ENCODE measurements at places on chromosomes 12 and 14.

DNA sequence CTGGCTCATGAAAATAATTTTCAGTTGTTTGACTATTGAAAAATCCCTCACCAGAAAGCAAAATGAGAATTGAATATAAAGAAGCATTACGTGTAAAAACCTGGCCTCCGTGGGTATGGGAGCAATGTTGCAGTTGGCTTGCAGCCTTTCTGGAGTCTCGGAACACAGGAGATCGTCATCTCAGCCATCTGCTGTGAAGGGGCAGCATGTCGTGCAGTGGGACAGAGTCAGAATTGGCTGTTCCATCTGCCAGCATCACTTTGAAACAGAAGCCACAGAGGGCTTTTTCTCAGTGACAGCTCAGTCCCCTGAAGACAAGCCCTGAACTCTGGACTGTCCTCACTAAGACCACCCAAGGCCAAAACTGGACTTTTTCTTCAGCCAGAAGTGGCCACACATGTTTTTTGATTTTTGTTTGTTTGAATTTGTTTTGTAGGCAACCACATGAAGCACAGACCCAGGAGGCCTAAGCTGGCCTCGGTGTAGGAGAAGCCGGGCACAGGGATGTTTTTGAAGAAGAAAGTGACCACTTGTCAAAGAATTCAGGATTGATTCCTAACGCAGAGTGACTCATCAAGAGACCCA, 170.8 kb upstream of the DYRK2 start:
- no peak for DNase-seq

DNA sequence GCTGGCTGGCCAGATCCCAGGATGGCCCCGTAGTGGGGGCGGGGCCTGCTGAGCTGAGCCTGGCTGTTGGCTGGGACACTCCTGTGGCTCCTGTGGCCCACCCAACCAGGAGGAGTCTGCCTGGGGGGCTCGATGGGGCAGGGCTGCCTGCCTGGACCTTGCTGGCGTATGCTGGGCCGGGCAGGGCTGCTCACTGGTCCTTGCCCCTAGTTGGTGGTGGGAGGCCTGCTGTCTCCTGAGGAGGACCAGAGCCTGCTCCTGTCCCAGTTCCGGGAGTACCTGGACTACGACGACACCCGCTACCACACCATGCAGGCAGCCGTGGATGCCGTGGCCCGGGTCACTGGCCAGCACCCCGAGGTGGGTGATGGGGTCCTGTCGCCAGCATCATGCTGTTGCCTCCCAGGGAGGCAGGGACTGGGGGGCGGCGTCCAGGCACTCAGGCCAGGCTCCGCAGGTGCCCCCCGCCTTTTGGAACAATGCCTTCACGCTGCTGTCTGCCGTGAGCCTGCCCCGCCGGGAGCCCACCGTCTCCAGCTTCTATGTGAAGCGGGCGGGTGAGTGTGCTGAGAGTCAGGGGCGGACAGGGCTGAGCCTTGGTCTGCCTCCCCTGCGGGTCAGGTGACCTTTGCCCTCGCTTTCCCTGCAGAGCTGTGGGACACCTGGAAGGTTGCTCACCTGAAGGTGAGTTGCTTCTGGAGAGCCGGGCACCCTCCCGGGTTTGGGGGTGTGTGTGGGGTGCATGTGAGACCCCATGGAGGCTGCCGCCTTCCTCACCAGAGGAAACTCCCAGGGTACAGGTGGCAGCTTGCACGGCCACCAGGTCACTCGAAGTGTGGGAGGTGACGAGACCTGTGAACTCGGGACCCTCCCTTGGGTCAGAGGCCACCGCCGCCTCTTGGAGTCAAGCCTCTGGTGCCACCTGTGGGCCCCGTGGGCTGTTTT, 3.4 kb downstream of the NOC4L start:
- DNase-seq, result peak; percentile 15

DNA sequence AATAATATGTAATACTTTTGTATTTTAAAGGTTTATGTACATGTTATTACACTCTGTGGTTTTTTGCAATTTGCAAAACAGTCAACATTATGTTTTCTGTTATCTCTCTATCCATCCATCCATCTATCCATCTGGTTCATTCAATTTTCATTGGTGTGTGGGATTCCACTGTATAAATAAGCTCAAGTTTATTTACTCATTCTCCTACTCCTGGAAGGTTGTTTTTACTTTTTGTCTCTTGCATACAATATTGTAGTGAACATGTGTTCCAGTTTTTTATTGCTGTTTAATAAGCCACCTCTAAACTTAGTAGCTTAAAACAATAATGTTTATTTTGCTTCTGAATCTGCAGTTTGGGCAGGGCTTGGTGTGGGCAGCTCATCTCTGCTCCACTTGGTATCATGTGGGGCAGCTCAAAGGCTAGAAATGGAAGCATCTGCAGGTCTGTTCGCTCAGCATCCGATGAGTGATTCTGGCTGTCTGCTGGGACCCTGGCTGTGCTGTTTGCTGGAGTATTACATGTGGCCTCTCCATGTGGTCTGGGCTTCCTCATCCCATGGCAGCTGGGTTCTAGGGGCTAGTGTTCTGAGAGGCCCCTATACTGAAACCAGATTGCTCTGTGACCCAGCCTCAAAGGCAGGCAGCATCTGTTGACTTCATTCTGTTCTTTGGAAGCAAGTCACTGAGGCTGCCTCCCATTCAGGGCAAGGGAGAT, 98.8 kb downstream of the SLC25A47 start:
- no peak for DNase-seq

- DNase-seq, result no peak
These were observed 68.3 kb downstream of the SETD3 start for GRCh38 chr14:99412117-99413061.

- DNase-seq, result no peak
These were observed 37.3 kb upstream of the FERMT2 start for GRCh38 chr14:52988139-52988538.

GRCh38 chr14:91918186-91918883, 29.2 kb downstream of the FBLN5 start:
- DNase-seq, result no peak

DNA sequence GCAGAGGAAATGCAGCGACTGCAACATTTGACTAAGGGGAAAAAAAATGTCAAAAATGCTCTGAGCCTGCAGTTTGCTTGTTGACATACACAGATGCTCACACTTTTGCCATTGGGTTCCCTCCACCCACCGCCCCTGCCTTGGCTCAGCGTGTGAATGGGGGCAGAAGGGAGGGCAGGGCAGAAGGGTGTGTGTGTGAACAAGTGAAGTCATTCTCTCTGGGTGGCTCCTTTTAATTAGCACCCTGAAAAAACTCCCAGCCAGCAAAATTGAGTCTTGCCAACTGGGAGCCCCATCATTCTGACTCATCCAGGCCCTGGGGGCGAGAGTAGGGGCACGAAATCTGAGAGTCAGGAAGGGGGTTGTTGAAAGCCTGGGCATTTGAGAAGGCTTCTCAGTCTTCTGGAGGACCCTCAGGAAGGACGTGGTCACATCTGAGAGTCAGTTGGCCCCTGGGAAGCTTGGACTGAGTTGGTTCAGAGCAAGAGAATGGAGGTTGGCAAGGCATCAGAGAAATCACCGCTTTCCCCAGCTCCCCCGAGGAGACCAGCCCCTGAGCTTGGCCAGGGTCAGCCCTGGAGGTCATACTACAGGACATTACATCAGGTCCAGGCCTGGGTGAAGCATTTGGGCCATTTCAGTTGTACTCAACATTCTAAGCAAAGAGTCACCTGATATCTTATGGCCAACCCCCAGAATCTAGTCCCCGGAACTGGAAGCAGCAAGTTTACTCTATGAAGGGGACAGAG, 22.7 kb upstream of the KRT78 start:
- no peak for DNase-seq

- no peak for DNase-seq
These were observed 90.4 kb upstream of the CCDC91 start for GRCh38 chr12:28099871-28100270.

DNA sequence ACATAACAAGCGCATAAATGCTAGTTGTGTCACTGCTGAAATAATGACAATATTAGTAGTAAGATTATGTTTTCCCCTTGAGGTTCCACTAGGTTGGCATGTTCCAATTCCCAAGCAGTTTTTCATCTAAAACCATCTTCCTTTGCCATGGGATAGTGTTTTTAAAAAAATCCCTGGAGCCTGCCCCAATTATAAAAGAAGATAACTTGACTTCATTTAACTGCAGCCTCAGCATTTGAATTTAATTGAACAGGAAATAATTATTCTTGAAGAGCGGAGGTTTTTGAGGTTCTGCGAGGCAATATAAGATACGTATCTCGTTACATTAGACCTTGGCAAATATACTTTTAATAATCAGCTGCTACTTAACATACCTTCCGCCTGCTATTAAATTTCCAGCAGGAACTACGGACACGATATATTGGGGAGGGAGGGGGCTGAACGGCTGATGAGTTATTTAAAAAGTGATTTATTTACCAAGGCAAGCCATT, 65.2 kb upstream of the HSPB8 start:
- DNase-seq, result no peak

- DNase-seq, result no peak
These were observed 401.4 kb downstream of the ZFP36L1 start for GRCh38 chr14:68391311-68392014.

GRCh38 chr12:67843257-67843656, 146.0 kb upstream of the IFNG-AS1 start:
- no peak for DNase-seq

- no peak for DNase-seq
These were observed 252.6 kb upstream of the RMST start for GRCh38 chr12:97209997-97210396.

GRCh38 chr12:31231611-31232360, 94.2 kb downstream of the SINHCAF start:
- DNase-seq, result no peak

Measured in left ventricle myocardium inferior (tissue), 1 donor.